Left colon (tissue), 2 donors: ENCODE measurements at places on chromosomes 2 and 18.

DNA sequence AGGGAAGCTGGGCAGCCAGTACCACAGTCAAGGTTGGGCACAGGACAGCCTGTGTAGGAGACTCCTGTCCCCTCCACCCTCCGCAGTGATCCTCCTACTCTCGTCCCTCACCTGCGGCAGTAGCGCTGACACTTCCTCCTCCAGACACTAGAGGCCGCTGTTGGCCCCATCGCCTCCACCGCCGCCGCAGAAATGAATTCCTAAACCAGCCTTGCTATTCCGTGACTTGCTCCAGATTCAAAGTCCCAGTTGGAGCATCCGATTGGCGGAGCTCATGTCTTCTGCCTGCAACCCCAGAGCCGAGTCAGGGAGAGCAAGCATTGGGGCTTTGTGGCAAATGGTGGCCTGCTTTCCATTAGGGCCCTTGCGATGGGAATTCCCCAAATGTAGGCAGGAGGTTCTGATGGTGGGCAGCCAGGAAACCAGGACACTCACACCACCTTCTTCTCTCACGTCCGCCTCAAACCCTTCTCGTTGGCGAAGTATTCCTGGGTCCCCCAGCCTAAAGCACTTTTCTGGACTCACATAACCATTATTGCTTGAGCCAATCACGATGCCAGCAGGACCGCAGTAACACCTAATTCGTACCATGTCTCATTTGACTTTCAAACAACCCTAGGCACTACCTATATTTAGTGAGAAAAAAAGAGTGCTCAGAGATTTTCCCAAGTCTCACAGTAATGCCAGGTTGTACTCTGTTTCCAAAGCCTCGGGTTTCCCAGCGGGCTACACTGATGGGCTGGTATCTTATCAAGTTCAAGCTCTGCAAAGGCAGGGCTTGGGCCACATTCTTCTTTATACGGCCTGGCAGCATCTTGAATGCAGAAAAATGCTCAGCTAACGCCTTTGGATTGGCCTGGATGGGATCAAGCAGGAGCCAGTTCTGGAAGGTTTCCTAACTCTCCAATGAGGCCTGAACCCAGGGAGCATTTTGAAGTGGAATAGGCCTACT lies 1.2 kb upstream of the DNAJB2 start:
- DNase-seq = peak; percentile 85

DNA sequence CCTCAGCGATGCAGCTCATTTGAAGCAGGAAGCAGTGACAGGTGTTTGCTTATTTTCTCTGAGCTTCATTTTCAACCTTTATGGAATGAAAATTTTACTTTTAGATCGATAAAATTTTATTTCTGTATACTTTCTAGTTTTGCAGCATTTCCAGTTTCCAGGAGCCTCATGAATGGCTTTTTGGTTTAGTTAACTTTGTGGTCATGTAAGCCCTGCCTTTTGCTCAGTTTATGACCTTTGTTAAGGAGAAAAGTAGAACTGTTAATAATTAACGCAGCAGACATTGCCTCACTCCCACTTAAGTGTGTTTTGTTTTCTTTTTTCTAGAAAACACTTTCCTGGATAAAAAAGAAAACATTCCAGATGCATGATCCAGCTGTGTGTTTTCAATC lies 4.4 kb upstream of the FARP2 start:
- no peak for DNase-seq

DNA sequence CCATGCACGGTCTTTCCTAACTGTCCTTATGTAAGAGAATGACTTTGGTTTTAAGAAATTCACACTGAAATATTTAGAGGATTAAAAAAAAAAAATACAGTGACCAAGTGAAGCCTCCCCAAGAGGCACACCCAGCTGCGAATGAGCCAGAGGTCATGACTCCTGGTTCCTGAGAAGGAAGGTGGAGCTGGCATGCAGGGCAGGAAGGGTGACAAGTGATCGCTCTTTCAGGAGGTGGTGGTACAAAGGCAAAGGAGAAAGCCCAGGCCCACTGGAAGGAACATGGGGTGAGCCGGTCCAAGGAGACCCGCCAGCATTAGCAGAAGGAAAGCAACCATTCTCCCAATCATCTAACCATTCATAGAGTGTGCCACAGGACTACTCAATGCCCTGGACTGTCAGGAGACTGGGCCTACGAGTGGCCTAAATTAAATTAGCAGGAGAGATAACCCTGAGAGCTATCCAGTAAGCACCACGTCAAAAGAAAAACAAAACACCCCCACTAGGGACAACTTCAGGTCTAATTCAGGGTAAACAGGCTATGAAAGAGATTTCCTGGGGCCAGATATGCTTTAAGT lies 7.8 kb downstream of the INO80C start:
- DNase-seq = peak; percentile 56

DNA sequence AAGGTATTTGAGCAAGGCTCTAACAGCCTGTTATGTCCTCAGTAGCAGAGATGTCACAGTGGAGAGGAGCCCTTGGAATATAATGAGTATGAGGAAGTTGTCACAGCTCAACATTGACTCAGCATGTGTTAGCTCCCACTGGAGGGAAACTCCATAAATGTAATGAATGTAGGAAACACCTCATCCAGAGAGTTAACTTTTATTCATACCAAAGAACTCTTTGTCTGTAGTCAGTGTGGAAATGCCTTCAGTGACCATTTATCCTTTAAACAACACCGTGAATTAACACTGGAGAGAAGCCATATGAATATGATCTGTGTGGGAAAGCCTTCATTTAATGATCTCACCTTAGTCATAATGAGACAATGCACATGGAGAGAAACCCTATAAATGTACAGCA lies 59.7 kb downstream of the CYP1B1 start:
- no peak for DNase-seq

DNA sequence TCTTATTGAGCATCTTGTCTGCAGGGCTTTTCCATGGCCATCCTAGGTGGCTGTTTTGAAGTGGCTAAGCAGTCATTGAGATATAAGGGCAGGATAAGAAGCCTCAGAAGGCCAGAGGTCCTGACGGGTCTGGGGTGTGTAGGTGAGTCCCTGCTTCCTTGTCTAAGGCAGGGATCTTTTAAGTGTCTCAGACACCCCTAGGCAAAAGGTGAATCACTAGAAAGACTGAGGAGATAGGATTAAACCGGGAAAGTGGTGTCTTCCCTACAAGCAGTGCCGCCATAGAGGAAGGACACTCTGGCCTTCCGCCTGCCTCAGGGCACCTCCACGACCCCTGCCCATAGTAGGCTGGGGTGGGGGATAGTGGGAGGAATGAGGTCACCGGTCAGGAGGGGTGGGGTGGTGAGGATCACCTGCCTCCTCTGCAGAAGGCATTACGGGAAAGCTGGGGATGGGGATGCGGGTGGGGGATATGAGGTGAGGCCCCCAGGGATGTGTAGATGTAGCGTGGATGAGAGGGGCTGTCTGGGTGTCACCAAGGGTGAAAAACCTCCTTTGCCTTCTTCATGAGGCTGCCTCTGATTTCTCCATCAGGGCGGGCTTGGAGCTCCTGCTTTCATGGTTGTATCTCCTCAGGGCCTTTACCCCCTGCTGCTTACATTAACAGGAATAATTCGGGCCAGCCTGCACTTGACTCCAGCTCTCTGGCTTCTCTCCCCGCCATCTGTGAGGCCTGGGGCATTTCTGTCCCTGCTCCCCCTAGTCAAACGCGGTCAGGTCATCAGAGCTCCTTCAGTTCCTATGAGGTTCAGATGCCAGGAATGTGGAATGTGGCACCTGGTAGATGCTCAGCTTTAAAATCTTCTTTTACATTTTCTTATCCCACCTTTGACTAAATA lies 244.0 kb downstream of the DYSF start:
- DNase-seq = no peak

- DNase-seq = no peak
Observed at GRCh38 chr18:58161659-58162058, 117.6 kb downstream of the NEDD4L start.

DNA sequence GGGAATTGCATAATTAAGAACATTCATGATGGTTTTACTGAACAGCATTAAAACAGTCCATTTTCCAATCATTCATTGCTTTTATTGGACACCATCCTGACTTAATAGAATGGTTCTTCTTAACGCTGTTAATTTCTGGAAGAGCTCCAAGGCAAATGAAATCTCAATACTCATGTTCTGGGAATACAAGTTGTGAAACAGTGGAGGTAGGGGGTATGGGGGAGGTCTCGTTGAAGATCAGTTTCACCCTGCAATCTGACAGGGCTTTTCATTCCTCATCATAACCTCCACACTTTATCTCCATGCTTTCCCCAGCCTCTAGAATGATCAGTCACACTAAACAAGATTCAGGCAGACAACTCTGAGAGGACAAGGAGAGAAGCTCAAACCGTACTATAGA lies 113.6 kb downstream of the ETAA1 start:
- DNase-seq = no peak

GRCh38 chr2:190993292-190993643 lies 20.7 kb downstream of the STAT1 start:
- no peak for DNase-seq

DNA sequence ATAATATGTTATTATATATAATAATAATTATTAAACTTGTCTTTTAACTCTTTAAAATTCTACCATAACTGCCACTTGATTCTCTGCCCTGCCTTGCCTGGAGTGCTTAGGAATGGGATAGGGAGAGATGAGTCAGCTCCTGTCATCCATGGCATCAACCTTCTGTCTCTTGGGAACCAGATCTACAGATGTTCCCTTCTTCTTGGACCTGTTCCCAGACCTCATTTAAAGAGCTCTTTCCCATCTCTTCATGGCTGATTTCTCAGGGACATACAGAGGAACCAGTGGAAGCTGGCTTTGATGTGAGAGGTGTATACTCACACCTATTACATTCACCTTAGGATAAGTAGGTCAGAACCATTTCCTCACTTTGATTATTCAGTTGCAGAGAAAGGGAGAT lies 155.3 kb upstream of the MYO3B start:
- no peak for DNase-seq

- peak; percentile 65 for DNase-seq
Observed at GRCh38 chr2:28134262-28134812, 243.8 kb downstream of the BABAM2 start.

GRCh38 chr2:217244815-217245214 lies 385.0 kb upstream of the TNP1 start:
- DNase-seq = no peak

DNA sequence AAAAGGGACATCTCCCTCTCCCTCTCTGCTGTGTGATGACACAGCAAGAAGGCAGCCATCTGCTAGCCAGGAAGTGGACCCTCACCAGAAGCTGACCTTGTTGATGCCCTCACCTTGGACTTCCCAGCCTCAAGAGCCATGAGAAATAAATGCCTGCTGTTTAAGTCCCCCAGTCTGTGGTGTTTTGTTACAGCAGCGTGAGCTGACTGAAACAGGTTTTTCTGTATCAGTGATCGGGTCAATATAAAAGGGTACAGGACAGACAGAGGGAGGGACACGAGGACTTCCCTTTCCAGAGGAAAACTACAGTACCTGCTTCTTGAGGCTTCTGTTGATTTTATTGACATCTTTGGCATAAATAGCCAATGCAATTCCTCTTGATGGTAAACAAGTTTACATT lies 510.3 kb upstream of the CHAC2 start:
- DNase-seq = no peak

GRCh38 chr2:63300835-63301234 lies 250.2 kb downstream of the OTX1 start:
- DNase-seq = no peak

DNA sequence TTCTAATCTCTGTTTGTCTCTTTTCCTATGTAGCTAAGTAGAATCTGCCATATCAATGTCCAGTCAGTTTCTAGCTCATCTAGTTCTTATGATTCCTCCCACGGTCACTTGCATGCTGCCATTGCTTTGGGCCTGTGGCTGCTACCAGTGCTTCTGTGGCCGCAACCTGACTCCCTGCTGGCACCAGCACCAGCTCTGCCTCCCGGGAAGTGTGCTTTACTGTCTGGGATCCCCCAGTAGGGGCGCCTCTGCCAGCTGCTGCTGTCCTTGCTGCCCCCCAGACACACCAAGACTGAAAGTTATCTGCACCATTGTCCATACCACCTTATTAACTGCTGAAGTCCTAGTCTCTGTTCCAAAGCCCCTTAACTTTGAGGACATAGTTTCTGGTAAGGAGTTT lies 56.3 kb downstream of the RAPGEF4 start:
- no peak for DNase-seq

- DNase-seq = peak; percentile 89
Observed at GRCh38 chr2:231900486-231900942, 25.7 kb downstream of the NPPC start.

DNA sequence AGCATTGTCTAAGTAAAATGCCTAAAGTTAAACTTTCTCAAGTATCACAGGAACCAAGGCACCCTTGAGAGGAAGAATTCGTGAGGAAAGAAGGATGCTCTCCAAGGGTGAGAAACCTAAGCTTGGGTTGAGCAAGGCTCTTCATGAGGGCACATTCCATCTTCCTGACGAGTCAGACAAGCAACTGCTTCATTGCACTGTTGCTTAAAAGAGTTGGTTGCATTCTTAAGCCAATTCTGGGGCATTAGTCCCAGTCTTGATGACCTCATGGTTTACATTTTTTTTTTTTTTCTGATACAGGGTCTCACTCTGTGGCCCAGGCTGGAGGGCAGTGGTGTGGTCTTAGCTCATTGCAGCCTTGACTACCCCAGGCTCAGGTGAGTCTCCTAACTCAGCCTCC lies 237.5 kb downstream of the ACTR3 start:
- no peak for DNase-seq

- no peak for DNase-seq
Observed at GRCh38 chr2:240878341-240878936, 9.8 kb downstream of the AGXT start.

DNA sequence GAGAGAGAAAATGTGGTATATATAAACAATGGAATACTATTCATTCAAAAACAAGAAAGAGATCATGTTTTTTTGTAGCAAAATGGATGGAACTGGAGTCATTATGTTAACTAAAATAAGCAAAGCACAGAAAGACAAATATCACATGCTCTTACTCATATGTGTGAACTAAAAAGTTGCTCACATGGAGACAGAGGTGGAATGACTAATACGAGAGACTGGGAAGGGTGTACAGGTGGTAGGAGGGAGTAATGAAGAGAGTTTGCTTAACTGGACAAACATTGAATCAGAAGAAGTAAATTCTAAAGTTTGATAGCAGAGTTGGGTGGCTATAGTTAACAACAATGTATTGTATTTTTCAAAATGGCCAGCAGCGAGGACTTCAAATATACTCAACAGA lies 1080.7 kb upstream of the CHAC2 start:
- DNase-seq = no peak

GRCh38 chr2:8576525-8577167 lies 105.2 kb upstream of the ID2 start:
- DNase-seq = peak; percentile 38

GRCh38 chr2:177520324-177520723 lies 127.8 kb downstream of the AGPS start:
- no peak for DNase-seq

DNA sequence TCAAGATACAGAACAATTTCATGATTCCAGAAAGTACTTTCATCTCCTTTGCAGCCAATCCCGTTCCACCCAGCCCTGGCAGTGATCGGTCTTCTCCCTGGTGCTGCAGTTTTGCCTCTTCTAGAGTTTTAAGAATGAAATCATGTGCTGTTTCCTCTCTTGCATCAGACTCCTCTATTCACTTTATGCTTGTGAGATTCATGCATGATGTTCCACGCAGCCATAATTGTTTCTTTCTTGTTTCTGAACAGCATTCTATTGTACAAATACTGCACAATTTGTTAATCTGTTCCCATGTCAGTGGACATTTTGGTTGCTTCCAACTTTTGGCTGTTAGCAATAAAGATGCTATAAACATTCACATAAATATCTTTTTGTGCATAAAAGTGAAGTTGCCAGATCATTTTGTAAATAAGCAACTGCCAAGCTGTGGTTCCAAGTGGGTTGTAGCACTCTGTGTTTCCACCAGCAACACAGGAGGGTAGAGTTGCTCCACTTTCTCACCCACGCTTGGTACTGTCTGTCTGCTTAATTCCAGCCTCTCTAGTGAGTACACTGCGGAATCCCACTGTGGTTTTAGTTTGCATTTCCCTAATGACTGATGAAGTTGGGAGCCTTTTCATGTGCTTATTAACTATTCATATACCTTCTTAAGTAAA lies 104.5 kb downstream of the TWIST2 start:
- no peak for DNase-seq
